SK-N-MC (cell line): ENCODE measurements at places on chromosomes 2 and 18.

DNA sequence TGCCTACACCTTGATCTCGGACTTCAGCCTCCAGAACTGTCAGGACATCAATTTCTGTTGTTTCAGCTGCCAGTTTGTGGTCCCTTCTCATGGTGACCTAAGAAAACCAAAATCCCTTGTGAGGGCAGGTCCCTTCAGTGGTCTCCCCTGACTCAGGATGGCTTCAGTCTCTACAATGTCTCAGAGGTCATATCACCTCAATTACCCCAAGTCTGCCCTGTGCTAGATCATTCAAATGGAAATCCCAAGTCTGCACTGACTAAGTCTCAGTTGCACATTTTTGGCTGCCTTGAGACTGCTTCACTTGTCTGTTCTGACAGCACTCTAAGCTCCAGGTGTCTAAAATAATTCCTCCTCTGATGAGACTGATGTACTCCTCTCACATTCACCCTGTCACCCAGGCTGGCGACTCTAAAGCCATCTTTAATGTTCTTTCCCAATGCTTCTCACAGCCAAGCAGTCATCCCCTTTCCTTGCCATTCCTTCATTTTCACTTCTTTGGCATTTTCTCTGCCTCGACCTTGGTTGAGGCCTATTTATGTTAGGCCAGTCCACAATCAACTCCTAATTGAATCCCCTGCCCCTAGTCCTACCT lies 470.8 kb downstream of the DLGAP1 start:
- DNase-seq, result no peak

- DNase-seq, result no peak
Observed at GRCh38 chr18:13382954-13383827, 164.6 kb downstream of the LDLRAD4 start.

- no peak for DNase-seq
Observed at GRCh38 chr2:24206242-24206641, 31.4 kb downstream of the FAM228A start.

GRCh38 chr2:224638301-224638823 lies 53.2 kb upstream of the CUL3 start:
- no peak for DNase-seq

- DNase-seq, result no peak
Observed at GRCh38 chr2:214843823-214844222, 34.3 kb upstream of the BARD1 start.
